Stimulated activated CD8-positive, alpha-beta memory T cell treated with anti-CD3 and anti-CD28 coated beads, Interleukin-12 subunit alpha, Interleukin-12 subunit beta, amount 100 ng/mL, for 1 hour (primary cell): ENCODE measurements at places on chromosomes 1 and 21.

- no peak for DNase-seq
These were observed 5.9 kb downstream of the MAN1C1 start for GRCh38 chr1:25622531-25622930.

GRCh38 chr1:170711682-170712081, 47.8 kb downstream of the PRRX1 start:
- DNase-seq, result no peak

DNA sequence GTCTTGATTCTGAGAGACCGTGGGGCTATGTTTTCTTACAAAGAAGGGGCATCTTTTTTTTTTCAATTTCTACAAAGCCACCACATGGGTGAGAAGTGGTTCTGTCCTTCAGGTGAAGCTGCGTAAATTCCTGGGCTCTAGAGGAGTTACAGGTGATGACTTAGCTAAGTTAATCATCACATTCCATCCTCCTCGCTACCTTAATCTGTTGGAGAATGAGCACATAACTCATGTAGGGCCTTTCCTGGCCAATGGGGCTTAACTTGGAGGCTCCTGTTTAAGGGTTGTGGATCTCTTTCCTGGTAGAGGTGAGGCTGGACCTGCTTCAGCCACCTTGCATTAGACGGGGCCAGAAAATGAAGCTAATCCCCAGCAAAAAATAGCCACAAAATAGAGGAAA, 19.9 kb downstream of the REG4 start:
- no peak for DNase-seq

GRCh38 chr1:16191309-16191708, 21.1 kb downstream of the ARHGEF19 start:
- DNase-seq, result no peak
